Hematopoietic multipotent progenitor cell (in vitro differentiated cells): ENCODE measurements at places on chromosomes 6 and 20.

DNA sequence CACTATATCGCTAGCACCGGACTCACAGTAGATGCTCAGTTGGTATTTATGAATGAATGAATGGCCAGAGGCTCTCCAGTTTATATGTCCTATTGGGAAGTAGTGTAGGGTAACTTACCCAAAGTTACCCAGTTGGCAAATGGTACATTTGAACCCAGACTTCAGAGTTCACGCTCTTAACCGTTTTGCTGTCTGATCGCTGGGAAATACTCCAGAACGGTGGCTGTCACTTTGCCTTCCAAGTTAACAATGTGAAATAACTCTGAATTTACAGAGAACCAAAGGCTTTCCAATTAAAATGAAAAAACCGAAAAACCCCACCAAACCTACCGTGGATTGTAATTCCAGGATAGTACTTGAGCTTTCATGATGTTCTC, 1.6 kb downstream of the VAPB start:
- no peak for DNase-seq

DNA sequence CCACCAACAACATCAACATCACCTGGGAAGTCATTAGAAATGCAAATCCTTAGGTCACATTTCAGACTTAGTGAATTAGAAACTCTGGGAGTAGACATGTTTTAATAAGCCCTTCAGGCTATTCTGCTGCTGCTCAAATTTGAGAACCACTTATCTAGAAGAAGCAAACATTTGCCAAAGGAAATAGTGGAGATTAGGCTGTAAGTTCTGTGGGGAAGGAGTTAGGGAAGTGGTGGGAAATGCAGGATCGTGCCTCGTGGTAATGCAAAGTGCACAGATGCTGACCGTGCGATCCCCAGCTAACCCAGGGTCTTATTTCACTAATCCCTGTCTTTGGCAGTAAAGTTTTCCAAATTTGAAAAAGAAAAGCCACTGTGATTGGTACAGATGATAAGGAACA, 328.5 kb downstream of the EPM2A start:
- DNase-seq = no peak

DNA sequence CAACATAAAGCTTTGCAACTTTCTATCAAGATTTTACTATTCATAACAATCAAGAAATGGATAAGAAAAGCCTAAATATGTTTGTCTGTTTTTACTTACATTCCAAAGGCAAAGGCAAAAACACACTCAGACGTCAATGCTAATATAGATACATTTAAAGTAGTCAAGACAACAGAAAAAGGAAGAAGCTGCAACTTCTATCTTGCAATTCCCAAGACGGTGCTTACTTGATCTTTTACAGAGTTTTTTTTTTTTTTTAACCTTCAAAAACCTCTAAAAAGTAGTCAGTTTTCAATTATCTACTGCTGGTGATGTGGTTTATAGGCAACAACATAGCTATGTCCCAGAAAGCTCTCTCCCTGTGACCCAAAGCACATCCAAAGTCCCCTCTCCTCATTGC, 58.1 kb downstream of the EPB41L2 start:
- DNase-seq = no peak

DNA sequence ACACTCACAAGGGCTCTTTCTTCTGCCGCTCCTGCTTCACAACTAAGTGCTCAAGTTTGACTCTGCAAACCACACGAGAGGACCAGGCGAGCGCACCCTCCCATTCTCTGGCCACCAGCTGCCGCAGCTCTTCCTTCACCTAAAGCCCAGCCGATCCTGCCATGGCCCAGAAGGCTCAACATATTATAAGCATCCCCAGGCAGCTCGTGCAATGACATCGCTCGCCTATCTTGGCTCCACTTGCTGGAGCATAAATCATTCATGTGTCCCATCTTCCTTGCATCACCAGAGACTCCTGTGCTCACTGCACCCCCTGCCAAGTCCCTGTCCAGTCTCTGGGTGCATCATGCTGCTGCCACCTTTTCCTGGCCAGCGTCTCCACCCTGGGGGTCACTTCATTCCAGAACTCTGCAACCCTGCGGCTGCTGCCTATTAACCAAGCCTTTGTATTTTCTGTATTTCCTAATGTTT, 59.0 kb downstream of the PSMG4 start:
- no peak for DNase-seq

DNA sequence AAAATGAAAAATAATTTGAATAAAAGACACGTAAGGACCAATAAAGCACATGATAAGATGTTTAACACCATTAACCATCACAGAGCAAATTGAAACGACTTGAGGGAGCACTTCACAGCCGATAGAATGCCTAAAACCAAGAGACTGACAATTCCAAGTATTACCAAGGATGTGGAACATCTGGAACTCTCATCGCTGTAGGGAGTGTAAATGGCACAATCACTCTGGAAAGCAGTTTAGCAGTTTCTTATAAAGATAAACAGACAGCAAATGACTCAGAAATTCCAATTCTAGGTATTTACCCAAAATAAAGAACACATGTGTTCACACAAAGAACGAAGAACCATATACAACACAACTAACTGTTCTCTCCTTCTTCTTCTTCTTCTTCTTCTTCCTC, 8.5 kb upstream of the UBD start:
- no peak for DNase-seq

DNA sequence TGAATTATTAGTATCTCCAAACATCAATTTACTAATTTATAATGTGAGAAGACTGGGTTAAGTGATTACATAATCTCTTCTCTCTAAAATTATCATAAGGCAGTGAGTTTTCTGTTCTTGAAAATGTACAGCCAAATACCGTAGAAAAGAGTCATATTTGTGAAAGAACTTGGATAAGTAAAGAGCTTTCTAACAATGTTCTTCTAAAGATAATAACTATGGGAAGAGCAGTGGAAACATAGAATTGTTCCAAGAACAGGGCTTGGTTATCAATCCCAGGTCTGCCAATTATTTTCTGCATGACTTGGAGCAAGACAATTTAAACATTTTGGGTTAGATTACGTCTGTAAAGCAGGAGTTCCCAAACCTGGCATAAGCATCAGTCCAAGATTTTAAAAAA, 198.1 kb upstream of the SGK1 start:
- no peak for DNase-seq

- no peak for DNase-seq
These were observed 98.2 kb downstream of the CLIC5 start for GRCh38 chr6:45917439-45917838.

- DNase-seq = no peak
These were observed 102.2 kb downstream of the DCDC2 start for GRCh38 chr6:24255676-24256075.

DNA sequence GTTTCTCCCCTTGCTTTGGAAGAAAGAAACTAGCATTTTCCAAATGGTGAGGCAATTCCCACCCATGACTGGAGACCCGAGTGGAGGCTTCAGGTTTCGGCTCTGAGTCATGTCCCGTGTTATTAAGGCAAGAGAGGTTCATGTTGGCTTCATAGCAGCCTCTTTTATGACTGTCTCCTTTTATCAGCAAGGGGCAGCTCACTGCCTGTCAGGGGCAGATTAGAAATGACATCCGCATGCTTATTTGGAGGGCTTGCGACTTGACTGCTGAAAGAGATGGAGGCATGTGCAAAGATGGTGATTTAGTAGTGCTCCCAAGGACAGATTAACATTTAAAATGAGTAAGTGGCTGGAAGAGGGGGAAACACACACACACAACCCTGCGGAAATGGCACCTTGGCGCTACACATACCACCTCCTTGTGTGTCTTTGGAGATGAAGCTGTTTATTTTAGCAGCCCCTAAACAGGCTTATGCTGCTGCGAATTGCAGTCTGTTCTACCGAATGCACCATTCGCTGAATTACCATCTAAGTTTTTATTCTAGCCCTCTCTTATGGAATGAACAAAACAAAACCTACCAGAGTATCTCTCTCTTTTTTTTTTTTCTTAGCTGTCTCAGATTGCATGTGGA, 52.1 kb upstream of the VSTM2L start:
- peak; percentile 19 for DNase-seq

DNA sequence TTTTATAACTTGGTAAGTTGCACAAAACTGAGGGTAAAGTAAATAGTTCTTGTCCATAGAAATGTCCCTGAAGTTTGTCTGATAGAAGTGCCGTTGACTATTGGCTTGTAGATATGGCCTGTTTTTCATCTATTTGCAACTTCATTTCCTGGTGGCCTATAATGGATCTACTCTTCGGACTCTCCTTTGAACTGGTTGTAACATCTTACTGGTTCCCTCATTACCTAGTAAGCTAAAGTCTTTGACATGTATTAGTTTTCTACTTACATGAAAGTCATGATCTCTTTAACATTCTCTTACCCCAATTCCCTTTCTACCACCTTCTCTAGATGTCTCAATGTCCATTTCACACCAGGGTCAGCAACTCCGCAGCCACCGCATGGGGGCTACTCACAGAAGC, 146.3 kb downstream of the GRM4 start:
- DNase-seq = no peak

DNA sequence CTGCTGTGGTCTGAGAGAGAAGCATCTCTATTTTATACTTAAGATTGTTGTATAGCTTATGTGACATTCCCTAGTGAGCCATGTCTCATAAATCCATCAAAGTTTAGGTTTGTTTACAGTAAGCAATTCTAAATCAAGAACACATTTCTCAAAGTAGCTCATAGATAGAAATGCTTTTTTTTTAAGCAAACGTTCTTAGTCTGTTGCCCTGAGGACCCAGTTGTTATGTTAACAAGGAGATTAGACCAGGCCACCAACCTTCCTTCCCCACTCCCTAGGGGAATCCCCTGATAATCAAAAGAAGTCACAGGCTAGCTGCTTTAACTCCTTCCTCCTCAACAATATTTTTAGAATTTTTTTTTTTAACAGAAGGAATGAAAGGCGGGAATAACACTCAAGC, 169.0 kb downstream of the FUT9 start:
- DNase-seq = no peak

- no peak for DNase-seq
These were observed 227.0 kb upstream of the ECI2 start for GRCh38 chr6:4362326-4362725.

DNA sequence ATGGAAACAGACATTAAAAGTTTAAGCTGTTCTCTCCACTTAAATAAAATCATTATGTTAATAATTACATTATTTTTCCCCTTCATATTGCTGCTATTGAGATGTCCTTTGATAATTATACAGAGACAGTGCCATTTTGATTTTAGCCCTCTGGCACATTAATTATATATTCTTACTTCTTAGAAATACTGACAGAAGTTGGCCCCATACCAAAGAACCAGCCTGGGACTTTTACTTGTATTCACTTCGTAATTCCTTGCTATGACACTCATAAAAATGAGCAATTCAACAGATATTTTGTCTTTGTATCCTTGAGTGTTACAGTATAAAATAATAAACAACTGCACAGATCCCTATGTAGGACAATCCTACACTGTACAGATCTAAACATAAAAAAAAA, 743.7 kb downstream of the TBC1D32 start:
- no peak for DNase-seq

- no peak for DNase-seq
These were observed 35.4 kb downstream of the ELOVL4 start for GRCh38 chr6:79911992-79912391.

- DNase-seq = peak; percentile 14
These were observed 410.5 kb upstream of the MAN1A1 start for GRCh38 chr6:119760046-119760445.
